ENCODE measurements at places on chromosomes 2 and 18.
A peak's percentile ranks its signal among the peaks of the same experiment; 100 is the strongest.

- no peak for DNase-seq
These were observed 81.3 kb downstream of the NFATC1 start for GRCh38 chr18:79476918-79477571.

GRCh38 chr2:201349601-201350000, 7.5 kb downstream of the FLACC1 start:
- no peak for DNase-seq

DNA sequence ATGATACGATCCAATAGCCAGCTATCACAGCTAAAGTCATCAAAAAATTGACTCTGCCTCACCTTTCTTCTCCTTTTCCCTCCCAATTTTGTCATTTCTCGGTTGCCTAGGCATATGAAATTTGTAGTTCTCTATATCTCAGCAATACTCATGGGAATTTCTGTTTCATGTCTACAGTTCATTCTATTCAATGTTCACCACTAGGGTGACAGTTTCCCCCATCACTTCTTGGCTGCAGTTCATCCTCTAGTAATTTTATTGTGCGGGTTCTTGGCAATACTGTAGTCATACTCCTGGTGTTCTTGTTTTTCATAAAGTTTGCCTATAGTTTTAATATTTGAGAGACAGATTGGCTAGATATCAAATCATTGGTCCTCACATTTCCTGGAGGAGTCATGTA, 872.2 kb upstream of the ID2 start:
- no peak for DNase-seq

DNA sequence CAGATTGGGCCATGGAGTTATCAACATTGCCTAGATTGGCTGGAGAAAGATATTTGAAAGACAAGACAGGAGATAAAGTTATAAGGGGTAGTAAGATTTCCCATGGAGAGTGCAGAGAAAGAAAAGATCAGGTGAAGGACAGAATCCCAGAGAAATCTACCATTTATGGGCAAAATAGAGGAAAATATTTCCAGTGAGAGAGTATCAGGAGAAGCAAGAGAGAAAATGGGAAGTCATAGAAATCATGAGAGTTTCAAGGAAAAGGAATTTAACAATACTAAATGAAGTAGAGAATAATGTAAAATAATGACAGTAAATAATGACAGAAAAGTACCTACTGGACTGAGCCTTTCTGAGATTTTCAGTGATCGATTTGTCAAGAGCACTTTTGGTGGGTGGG, 447.6 kb upstream of the CHST9 start:
- no peak for DNase-seq

GRCh38 chr2:85785027-85785822, 31.4 kb downstream of the ATOH8 start:
- peak; percentile 20 for DNase-seq

DNA sequence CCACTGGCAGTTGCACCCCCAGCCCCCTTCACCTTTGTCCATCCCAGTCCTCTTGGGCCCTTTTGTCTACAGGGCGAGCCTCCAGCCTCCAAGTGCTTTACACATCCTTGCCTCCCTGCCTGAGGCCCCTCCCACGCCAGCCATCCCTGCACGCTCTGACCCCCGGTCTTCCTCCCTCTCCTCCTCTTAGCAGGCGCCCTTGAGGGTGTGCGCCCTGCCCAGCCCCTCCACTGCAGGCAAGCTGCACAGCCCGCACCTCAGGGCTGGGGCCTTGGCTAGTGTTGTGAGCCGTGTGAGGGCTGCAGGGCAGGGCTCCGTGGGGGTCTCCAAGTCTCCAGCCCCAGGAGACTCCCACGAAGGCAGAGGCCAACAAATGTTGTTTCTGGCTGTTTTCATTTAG, 6.9 kb downstream of the BOK start:
- DNase-seq, result no peak

DNA sequence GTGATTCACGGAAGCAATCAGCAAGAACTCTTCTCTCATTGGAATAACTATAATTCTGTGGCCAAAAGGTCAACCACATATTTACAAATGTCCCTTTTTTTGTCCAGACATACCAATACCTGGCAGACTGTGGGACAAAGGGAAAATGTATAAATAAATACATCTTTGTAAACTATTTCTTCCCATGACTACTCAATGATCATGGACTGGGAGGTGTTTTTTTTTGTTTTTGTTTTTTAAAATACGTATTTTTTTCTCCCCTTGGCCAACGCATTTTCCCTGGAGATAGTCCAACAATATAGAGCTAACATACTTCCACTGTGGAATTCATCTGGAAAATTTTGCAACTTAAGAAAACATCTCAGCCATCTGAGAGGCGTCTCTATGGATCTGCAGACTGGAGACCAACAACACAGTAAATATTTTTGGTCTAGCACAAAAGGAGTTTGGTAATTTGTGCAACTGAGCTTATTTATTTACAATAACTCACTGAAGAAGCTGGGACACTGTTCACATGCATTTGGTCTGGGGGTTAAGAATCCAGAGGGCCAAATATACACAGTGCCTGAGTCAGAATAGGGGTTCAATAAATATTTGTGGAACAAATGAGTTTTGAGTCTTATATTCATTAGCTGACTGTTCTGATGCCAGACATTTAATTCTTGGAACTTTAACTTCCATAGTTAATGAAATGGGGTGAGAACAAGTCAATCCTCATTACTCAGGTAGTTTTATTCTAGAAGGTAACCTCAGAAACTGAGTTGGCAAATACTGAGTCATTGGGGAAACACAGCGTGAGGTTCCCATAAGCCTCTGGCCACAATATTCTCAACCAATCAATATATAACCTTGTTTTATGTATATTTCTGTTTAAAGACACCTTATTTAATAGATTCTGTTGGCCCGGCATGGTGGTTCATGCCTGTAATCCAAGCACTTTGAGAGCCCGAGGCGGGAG, 36.2 kb downstream of the CCBE1 start:
- DNase-seq, result no peak

GRCh38 chr2:177772529-177772928, 300.0 kb downstream of the PDE11A start:
- no peak for DNase-seq

DNA sequence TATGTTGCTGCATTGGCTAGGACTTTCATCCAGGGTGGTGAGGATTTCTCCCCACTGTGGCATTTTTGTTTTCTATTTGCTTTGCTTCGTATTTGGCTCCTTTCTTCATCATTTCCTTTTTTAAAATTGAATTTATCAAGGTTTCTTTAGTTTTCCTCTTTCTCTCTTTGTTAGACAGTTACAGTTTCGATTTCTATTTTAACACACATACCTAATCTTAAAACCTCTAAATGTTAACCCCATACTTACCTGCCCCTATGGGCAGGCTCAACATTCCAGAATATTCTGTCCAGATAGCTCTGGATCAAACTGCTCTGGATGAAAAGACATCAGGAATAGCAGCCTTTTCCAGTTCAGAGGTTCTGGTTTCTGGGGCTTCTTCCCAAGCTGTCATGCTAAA, 49.2 kb downstream of the DIPK1C start:
- DNase-seq, result no peak

GRCh38 chr2:227406177-227407031, 18.7 kb upstream of the SCYGR1 start:
- DNase-seq, result no peak

- DNase-seq, result no peak
These were observed 344.7 kb upstream of the FIGN start for GRCh38 chr2:164080486-164080885.

DNA sequence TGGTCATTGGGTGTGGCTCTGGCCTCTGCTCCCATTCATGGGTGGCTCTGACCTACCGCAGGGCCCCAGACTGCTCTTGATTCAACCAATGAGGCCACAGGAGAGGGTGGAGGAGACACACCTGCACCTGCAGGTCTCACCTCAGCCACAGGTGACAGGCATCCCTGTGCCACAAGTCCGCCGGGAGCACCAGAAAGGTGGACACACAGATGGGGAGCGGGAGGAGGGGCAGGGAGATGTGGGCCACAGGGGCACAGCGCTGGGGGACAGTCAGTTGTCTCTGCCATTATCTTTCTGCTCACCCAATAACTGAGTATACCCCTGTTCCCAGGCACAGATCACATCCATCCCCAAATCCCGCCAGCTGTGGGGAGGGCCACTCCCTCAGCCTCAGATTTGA, 189.1 kb upstream of the SALL3 start:
- DNase-seq, result no peak

DNA sequence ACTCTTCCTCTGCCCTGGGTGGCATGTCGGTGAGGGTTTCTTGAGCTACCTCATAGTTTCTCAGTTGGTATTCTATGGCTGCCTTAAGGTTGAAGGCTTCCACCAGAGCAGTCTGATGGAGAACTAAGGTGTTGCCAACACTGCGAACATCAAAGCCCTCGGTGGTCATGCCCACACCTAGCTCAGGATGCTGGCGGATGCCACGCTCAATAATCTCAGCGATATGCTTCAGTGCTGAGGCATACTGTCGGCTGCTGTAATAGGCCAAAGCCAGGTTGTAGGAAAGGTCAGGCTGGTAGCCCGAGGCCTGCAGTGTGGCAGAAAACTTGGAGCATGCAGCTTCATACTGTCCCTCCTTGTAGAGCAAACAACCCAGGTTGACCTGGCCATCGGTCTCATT, 225.3 kb downstream of the AGPS start:
- no peak for DNase-seq

- no peak for DNase-seq
These were observed 136.5 kb upstream of the HAAO start for GRCh38 chr2:42928692-42929545.

- DNase-seq, result no peak
These were observed 779 bp downstream of the MALL start for GRCh38 chr2:110114831-110115255.

DNA sequence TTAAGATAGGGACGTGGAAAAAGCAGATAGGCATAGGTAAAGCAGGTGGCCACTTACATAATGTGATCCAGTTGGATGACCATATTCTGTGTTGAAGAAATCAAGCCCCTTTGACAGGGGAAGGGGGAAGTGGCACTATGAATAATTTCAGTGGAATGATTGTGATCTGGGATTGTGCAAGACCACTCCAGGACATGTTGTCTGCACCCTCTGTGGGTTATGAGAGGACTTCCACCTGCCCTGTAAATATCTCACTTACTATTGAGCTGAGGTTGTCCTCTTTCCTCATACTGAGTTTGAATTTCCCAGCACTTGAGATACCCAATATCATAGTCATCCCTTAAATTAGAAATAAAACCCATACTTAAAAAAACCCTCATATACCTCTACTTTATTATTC, 220.7 kb downstream of the IRS1 start:
- no peak for DNase-seq

- DNase-seq, result peak; percentile 63
These were observed 5.4 kb downstream of the SPR start for GRCh38 chr2:72892506-72893173.

DNA sequence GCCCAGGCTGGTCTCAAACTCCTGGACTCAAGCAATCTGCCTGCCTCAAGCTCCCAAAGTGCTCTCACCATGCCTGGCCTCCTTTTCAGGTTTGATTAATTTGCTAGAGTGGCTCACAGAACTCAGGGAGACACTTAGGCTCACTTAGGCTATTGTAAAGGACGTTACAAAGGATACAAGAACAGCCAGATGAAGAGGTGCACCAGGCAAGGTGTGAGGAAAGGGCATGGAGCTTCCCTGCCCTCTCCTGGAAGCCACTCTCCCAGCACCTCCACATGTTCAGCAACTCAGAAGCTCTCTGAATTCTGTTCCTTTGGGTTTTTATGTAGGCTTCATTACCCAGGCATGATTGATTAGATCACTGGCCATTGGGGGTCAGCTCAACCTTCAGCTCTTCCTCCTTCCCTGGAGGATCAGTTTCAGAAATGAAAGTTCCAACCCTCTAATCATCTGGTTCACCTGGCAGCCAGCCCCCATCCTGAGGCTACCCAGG, 78.7 kb upstream of the RGPD5 start:
- DNase-seq, result no peak

GRCh38 chr2:52083214-52083613, 1051.3 kb upstream of the NRXN1 start:
- DNase-seq, result no peak

DNA sequence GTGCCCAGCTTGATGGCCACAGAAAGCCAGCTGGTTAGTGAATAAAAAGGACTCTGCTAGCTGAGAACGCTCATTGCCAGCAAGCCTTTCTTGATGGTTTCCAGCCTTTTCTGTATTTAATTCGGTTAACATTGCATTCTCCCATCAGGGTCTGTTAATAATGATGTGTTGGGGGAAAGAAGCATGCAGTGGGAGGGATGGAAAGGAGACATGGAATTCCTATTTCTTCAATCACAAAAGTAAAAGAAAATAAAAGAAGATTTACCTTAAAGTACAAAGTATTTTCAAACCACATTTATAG, 141.9 kb upstream of the RBBP8 start:
- no peak for DNase-seq

DNA sequence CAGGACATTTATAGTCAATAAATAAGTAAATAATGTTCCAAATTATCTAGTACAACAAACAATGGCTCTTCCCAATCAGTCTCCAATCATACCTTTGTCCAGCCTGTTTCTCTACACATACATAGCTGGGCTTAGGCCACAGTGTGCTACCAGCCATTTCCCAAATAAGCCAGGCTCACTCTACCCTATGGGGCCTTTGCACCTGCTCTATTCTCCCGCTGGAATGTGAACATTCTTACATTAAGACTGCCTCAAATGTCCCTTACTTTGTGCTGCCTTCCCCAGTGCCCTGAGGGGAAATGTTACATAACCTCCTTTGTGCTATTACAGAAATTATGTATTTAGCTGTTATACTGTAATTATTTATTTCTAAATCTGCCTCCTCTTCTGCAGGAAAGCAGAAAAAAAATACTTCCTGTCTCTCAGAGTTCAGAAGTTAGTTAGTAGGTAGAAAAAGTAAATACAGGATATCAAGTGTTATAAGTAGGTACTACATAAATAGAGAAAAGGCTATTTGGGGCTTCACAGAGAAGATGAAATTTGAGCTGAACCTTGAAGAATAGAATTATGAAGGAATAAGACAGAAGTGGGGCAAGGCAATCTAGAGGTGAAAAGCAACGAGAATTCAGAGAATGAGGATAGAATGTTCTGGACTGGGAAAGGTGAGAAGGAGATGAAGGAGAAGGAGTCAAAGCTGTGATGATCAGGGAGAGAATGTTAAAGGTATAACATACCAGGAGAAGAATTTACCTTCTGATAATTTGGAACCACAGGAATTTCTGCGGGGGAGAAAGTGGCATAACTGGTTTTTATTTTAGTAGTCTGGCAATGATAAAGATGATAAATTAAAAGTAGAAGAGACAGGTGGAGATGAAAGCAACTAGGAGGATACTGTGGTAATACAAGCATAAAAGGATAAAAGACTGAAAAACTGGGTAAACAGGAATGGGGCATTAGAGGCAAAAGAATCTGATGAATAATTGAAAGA, 37.0 kb downstream of the ROCK1 start:
- no peak for DNase-seq

- no peak for DNase-seq
These were observed 64.3 kb upstream of the TTN start for GRCh38 chr2:178871536-178871935.

DNA sequence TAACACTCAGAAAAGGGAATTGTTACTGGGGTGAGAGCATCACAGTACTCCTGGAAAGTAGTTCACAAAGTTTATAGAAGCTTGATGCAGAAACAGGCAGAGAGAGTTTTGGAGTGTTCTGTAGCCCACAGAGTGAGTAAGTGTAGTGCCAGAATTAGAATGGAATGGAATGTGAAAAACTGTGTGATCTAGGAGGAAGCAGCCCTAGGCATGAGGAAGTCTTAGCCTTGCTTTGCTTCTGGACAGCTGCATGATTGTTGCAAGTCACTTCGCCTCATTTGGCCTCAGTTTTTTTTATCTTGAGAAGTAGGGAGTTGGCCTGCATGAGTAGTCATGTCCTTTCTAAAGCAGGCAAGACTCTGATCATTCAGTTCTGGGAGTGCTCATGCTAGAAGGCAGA, 10.9 kb downstream of the SERPINB12 start:
- no peak for DNase-seq

- DNase-seq, result peak; percentile 53
These were observed 97.7 kb upstream of the CAB39 start for GRCh38 chr2:230614913-230615332.

GRCh38 chr2:10486601-10487079, 38.5 kb upstream of the ODC1 start:
- no peak for DNase-seq

Data from stimulated activated naive CD8-positive, alpha-beta T cell treated with anti-CD3 and anti-CD28 coated beads, Interleukin-15, Interleukin-2, amounts not matched to agents 100 U/mL and 50 U/mL, for 24 hours (primary cell).